ENCODE measurements at places on chromosomes 7 and 10.

- no peak for DNase-seq
Measured at GRCh38 chr10:47380341-47381102, 3.6 kb downstream of the ZNF488 start.

DNA sequence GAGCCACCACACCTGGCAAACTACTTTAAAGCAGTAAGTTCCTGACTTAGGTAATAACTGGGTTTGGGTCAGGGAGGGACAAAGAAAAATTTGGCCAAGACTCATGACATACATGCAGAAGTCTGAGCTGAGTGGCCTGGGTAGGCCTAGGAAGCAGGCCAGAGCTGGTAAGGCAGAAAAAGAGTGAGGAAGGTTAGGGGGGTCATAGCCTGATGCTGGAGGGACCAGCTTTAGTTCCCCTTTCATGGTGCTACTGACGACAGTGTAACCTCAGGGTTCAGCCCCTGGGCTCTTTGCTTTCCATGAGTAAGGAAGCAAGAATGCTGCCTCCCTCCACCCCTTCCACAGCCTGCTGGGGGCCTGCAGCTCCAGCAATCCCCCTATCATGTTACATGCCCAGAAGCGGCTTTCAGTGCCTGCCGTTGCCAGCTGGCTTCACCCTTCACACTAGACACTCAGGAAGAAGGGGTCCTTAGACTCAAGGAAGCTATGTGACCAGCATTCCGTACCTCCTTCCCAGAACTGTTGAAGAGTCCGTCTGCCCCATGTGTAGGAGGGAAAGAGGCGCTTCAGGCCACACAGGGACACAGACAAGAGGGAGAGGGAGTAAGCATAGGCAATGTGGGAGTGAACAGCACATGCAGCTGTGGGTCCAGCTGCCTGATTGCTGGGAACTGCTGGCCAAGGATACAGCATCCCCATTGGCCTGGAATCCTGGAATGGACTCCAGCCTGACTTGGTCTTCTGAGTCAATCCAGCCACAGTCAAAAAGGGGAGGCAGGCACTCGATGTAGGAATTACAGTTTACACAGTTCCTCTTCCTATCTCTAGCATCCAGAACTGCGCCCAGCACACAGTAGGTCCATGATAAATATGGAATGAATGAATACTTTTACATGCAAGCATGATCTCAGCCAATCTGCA lies 4.1 kb upstream of the PLAU start:
- DNase-seq = no peak

- DNase-seq = no peak
Measured at GRCh38 chr10:98638920-98639319, 192.2 kb upstream of the HPS1 start.

- no peak for DNase-seq
Measured at GRCh38 chr10:96568402-96568801, 18.4 kb downstream of the TM9SF3 start.

DNA sequence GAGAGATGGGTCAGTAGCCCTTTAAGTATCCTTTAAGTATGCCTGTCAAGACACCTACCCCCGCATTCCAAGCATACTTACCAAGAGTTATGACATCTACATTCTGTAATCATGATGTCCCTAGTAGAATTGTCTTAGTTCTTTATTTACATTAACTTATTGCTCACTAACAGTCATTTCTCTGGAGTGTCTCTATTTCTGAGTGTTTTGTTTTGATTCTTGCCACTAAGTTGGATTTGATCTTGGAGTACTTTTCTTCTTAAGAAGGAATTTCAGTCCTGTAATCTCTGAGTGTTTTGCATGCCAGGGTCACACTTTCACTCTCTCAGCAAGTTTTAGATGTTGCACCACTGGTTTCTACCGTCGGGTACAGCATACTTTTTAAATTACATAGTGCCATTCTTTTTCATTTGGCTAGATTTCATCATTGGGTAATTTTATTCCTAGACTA lies 1053.9 kb downstream of the KCNMA1 start:
- DNase-seq = no peak

GRCh38 chr7:93382362-93382761 lies 150.2 kb downstream of the VPS50 start:
- DNase-seq = no peak

GRCh38 chr7:27000496-27000895 lies 95.3 kb downstream of the HOXA1 start:
- DNase-seq = no peak

DNA sequence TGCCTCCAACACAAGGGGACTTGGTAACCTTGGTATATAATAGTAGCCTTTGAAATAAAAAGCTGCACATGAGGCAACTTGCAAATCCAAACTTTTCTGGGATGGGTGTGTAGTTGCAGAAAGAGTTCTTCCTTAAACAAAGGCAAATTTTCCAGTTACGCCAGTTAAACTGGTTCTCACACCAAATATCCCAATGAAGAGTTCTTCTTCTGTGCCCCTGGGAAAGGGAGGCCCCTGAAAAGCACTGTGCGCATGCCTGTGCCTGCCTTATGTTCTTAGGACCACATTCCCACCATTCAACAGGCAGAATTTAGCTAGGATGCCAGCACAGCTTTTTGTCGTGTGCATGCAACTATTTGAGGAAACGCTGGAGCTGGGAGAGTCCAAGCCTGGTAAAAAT lies 164.8 kb upstream of the SLC25A13 start:
- DNase-seq = no peak

- no peak for DNase-seq
Measured at GRCh38 chr10:49120911-49121310, 5.6 kb upstream of the VSTM4 start.

DNA sequence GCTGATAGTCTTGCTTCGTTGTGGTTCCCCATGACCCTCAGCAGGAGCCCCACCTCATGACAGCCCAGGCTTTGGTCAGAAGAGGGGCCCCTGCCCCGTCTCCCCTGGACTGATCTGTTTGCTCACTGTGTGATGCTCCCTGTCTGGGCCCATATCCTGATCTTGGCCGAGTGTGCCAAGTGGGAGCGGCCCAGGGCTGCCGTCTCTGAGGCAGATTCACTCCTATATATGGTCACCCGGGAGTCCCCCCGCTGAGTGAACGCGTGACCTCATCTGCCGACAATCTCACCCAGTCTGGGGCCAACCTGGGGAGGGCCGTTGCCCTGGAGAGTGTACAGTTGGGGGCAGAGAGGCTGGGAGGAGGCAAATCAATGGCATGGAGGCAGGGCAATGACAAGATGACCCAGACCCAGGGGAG lies 34.5 kb downstream of the PPIF start:
- no peak for DNase-seq

- DNase-seq = no peak
Measured at GRCh38 chr7:18350678-18351077, 144.9 kb upstream of the HDAC9 start.

- no peak for DNase-seq
Measured at GRCh38 chr7:54831046-54831643, 72.1 kb upstream of the SEC61G start.
